ENCODE measurements at places on chromosomes 4 and X. TPM values are rescaled to one million over a fixed set of nuclear protein-coding genes. Genes with fewer than 3 reads are reported as not detected.

GRCh38 chr4:142312391-142312790 is 533.7 kb downstream of the INPP4B start:
- DNase-seq, result no peak

DNA sequence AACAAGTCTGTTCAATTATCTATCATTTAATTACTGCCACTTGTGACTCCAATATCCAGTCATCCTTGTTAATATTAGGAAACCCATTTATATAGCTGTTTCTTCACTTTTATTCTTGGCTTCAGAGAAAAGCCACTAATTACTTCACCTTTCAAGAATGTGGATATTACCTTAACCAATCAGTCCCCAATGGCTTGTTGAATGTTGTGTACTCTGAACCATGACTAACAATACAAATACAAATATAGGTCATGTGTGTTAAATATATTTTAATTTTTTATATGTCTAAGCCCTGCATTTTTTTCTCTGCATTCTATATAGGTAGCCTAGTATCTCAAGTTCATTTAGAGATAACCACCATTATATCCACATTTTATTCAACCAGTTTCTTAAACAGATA is 1513.4 kb upstream of the AGA start:
- no peak for DNase-seq

DNA sequence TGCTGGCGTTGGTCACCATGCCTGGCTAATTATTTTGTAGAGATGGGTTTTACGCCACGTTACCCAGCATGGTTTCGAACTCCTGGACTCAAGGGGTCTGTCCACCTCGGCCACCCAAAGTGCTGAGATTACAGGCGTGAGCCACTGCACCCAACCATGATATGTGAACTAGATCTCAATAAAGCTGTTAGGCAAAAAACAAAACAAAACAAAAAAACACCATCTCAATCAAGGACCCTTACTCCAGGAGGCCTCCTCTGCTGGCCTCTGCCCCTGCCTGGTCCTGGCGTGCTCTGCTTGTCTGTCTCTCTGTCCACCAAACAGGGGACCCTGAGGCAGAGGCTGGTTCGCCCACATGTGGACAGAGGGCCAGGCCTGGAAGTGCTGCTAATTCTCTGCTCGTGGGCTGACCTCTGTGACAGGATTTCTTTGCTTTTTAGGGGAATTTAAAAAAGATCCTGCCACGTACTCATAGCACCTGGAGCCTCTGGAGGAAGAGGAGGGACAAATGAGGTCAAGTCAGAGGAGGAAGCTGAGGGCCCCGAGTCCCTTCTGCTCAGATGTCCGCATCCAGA is 32.7 kb upstream of the WFS1 start:
- no peak for DNase-seq

DNA sequence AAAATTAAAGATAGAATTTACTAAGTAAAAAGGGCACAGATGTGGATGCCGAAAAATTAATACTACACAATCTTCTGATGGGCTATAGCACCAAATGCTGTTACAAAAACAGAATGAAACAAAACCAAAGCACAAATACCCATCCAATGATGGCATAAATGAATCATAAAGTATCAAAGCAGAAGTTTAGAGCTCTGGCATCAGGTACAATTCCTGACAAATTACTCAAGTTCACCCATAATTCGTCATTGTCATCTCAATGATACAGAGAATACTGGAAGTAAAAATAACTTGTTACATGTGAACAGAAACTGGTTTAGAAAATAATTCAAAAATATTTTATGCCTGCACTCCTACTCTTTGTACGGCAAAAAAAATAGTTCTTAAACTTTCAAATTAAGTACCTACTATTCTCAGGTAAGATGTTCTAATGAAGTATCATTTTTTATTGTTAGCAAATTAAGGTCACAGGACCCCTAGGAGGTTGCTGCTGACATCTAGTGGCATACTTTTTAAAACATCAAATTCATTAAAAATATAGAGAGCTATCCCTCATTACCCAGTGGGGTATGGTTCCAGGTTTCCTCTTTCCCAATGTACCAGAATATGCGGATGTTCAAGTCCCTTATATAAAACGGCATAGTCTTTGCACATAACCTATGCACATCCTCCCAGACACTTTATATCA is 126.1 kb downstream of the INPP4B start:
- no peak for DNase-seq

Gene SMC1A
- total RNA-seq, result 136 TPM

GRCh38 chr4:1981251-1982058 is 27.3 kb downstream of the NELFA start:
- no peak for DNase-seq

DNA sequence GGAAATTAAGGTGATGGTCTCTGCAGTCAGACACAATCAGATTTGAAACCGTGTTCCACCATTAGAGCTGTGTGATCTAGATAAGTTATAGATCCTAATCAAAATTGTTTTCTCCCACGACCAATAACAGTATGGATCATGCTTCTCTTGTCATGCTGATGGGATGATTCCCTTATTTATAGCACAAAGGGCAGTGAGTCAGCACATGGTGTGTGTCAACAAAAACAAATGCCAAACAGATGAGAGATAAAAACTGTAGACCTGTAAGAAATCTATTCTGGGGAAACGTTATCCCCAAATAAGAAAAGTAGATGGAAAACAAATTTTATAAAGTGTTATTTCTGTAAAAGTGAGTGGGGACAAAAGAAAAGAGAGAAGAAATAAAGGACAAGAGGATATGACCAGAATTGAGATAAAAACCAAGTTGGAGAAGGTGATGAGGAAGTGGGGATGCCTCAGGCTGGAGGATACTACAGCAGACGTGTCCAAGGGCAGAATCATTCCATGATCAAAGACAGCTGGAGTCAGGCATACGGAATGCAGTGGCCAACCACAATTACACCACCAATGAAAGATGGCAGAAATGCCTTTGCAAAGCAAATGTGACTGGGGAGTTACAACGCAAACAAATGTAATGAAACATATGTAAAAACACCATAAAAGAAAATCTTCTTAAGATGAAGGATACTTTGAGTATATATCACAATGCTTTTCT is 377.8 kb upstream of the PRKX start:
- no peak for DNase-seq

DNA sequence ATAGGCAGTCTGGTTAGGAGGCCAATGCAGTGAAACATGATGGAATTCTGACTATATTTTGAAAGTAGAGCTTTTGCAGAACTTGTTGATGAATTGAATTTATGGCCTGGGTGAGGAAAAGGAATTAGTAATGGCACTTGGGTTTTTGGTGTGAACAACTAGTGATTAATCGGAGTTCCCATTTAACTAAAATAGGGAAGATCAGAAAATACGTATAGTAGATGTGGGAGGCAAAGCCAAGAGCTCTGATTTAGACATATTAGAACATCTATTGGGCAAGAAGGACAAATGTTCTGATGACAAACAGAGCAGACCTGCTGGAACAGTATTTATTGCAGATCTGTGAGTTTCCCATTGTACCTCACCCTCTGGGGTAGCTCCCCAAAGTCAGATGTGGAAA is 12.3 kb upstream of the NDP start:
- no peak for DNase-seq

DNA sequence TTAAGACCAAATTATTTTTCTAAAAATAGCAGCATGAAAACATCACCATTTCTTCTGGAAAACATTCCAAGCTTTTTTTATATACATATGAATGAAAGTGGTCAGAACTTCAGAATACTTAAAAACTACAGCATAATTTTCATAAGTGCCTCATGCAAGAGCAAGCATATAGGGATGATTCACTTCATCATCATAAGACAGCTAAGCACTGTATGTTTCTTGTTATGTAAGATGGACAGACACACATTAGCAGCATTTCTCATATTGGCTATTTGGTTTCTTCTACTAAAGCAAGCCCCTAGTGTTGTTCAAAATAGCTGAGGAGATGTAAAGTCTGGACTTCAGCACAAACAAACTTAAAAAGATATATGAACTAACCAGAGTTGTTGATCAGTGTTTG is 213.1 kb upstream of the NOCT start:
- DNase-seq, result no peak

Gene CCNA2
- 74.7 TPM for total RNA-seq

- no peak for DNase-seq
Observed at GRCh38 chr4:123659262-123659661, 262.7 kb downstream of the SPRY1 start.

Gene CRLF2
- total RNA-seq, result 5.6 TPM

Gene ADAMTS3
- total RNA-seq, result not detected

GRCh38 chr4:108008721-108009120 is 19.0 kb downstream of the HADH start:
- DNase-seq, result no peak

GRCh38 chrX:74613370-74614092 is 893 bp downstream of the RLIM start:
- DNase-seq, result no peak

Gene PRDM8
- total RNA-seq, result 1.1 TPM

- no peak for DNase-seq
Observed at GRCh38 chrX:44432641-44433040, 89.2 kb upstream of the EFHC2 start.

DNA sequence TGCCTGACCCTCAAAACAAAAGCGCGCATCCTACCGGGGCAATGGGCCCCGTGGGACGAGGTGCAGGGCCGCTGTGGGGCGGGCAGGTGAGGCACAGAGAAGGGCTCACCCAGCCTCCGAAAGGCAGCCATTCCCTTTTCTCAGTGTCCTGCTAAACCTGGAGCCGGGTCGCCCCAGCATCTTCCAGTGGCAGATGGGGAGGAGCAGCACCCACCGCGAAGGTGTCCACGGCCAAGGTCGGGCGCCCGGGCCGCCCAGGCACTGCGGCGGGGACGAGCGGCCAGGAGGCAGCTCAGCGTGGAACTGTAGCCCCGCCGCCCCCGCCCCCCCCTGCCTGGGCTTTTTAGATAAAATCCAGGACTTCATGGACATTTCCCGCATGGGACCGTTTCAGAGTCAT is 19.2 kb upstream of the TLR1 start:
- no peak for DNase-seq

Gene FUNDC1
- total RNA-seq, result 10.9 TPM

- no peak for DNase-seq
Observed at GRCh38 chrX:71953946-71954345, 43.3 kb downstream of the NHSL2 start.

DNA sequence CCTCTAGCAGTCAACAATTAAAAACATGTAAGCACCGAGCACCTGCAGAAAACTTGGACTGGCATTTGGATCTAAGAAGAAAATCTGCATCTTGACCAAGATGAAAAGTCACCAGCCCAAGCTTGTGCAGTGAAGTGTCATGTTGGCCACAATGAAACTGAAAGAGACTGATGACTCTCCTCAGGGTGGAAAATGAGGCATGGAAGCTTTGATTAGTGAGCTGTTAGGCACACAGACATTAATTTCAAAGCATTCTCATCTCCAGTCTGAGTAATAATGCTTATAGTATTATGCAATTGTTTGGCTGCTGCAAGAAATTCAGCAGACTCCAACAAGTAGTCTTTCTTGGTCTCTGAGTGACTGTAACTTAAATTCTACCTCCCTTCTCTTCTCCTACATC is 150.1 kb downstream of the AR start:
- no peak for DNase-seq

GRCh38 chr4:85500110-85500867 is 25.3 kb downstream of the ARHGAP24 start:
- DNase-seq, result no peak

- DNase-seq, result no peak
Observed at GRCh38 chr4:5967783-5968182, 50.4 kb downstream of the C4orf50 start.

- DNase-seq, result peak; percentile 58
Observed at GRCh38 chr4:145936142-145936996, 2.3 kb downstream of the ZNF827 start.

- no peak for DNase-seq
Observed at GRCh38 chr4:62814510-62815047, 1594.7 kb downstream of the TECRL start.

Gene GUCY1A1
- not detected for total RNA-seq

Gene HELT
- not detected for total RNA-seq

Gene ARSJ
- not detected for total RNA-seq

Gene GAGE12F
- total RNA-seq, result not detected

DNA sequence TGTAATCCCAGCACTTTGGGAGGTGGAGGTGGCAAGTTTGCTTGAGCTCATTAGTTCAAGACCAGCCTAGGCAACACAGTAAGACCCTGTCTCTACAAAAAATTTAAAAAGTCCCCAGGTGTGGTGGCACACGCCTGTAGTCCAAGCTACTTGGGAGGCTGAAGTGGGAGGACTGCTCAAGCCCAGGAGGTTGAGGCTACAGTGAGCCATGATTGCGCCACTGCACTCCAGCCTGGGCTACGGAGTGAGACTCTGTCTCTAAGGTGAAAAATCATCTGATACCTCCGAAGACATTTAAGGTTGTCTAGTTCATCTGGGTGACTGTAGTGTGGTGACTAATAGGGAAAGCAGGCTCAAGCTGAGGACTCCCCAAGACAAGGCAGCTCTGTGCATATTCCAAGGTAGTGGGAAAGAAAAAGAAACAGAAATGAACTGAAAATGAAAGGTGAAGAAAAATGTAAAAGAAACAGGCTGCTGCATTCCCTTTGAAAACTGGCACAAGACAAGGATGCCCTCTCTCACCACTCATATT is 23.3 kb downstream of the FRYL start:
- no peak for DNase-seq

DNA sequence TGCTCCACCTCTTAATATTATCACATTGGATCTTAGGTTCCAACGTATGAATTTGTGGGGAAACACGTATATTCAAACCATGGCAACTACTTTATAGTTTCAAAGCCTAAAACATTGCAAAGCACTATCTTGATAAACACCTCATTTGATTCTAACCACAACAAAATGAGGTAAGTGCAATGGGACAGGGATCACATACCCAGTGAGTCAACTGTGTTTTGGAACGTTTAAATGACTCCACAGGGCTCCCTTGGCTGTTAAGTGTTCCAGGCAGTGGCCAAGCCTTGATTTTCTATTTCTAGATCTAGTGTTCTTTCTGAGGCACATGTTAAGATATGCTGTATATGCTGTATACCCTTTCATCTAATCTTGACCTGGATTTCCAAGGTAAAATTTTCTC is 54.5 kb upstream of the C1QTNF7 start:
- no peak for DNase-seq

GRCh38 chrX:10106806-10107205 is 50.0 kb upstream of the CLCN4 start:
- DNase-seq, result peak; percentile 21

Gene TMEM255A
- total RNA-seq, result not detected

Gene SERPINA7
- total RNA-seq, result not detected

DNA sequence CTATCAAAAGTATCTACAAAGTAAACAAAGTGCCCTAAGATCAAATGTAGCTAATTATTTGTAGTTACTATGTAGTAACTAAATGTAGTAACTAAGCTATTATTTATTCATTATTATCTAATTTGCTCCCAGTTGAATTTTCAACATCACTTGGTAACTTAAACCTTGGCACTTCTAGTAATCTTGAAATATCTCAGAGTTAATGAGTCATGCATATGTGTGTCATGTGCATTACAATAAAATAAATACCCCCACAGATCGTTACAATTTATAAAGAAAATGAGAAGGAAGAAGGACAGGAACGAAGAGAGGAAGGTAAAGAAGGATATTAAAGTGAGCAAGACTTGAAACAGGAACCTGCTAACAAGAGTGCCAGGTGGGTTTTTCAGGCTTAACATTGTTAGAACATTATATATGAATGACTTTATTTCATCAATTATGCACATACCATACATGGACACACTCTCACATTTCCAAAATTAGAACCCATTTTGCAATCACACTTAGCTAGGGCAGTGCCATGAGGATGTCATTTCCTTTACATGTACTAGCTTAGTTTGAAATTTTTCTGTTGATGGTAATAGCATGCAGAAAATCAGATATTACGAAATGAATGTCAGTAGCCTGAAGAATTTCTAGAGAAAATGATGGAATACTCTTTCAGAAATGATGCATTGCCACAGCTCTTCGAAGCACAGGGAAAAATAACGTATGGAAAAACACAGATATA is 1670.4 kb upstream of the AGA start:
- no peak for DNase-seq
